Fibroblast of upper back skin (primary cell): ENCODE measurements at places on chromosomes 11 and 22.

DNA sequence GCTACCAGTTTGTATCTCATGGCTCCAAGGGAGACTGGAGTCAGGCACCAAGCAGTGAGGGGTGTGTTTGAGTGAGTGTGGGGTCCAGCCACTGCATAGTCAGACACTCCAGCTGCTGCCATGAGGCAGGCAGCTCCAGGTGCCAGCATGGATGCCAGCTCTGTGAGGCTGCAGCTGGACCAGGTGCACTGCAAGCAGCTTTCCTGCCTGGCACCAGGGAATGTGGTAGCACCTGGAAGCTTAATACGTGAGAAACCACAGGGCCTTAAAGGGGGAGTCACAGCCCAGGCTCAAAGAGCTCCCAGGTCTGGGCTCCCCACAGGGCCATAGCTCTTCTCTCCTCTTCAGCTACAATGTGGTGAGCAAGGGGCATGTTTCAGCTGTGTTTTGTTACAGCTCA, 817.8 kb upstream of the LUZP2 start:
- no peak for DNase-seq

- no peak for DNase-seq
These were observed 11.5 kb upstream of the NEAT1 start for GRCh38 chr11:65410936-65411680.

DNA sequence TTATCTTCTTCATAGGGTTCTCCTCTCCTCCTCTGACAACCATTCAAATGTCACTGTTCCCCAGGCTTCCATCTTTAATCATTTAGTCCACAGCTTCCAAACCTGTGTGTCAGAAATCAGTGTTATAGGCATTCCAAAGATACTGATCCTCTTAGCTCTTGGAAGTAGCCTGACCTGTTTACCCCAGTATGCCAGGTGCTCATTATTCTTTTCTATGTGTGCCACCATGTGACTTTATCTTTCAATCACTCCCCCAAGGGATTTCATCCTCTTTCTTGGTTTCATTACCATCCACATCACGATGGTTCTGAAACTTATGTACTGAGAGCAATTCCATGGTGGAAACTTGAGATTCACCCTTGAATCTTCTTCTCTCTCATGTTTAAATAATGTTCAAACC, 7.6 kb downstream of the POU2AF2 start:
- no peak for DNase-seq

DNA sequence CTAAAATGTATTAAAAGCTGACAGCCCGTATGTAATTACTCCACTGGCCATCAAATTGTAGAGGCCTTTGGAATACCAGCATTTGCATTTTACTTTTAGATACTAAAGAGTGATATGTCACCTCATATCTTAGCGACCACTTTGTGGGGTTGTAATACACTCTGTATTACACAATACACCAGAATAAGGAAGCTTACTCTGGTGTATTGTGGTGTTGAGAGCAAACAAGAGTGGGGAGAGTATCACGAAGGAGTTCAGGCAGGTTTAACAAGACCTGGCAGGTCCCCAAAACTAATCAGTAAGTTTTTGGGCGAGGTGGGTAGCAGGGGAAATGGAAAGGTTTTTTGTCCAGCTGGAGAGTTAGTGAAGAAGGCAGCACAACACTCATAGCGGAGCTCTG, 3.2 kb downstream of the NUP50 start:
- DNase-seq = no peak
